ENCODE measurements at places on chromosomes 2 and 18.

GRCh38 chr18:44951748-44952147 lies 271.1 kb downstream of the SETBP1 start:
- DNase-seq = no peak

- no peak for DNase-seq
Observed at GRCh38 chr2:240917009-240917683, 11.0 kb downstream of the CROCC2 start.

- DNase-seq = peak; percentile 50
Observed at GRCh38 chr2:182642328-182642727, 73.7 kb upstream of the DNAJC10 start.

GRCh38 chr2:213171147-213171546 lies 19.7 kb upstream of the IKZF2 start:
- DNase-seq = no peak

DNA sequence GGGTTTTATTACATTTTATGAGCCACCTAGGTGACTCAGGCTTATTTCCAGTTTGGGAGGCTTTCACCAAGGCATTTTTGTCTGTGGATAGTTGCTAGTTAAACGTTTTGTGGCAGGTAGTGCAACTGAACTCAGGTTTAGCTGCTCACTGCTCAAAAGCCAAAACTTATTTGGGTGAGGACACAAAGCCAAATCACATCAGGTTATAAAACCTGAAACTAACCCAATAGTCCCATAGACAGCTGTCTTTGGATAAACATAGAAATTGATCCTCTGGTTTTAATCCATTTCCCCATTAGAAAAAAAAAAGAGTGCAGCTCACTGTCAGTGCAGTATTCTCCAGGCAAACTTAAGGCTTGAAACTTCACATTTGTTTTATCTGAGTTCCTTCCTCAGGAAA lies 362.6 kb upstream of the TFPI start:
- no peak for DNase-seq

DNA sequence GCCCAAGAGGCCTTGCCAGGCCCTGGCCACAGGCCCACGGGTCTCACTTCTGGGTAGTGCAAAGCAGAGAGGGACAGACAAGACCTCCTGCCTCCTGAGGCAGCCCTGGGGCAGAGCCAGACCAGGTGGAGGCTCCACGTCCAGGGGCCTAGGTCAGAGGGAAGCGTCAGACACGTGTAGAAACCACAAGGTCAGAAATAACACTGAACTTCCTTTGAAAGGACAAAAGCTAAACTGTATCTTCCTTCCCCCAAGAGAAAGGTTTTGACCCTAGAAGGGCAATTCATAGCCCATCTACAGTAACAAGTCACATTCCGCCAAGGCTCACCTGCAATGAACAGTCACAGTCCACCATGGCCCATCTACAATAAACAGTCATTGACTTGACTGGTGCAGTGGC lies 17.9 kb downstream of the SDC1 start:
- no peak for DNase-seq

DNA sequence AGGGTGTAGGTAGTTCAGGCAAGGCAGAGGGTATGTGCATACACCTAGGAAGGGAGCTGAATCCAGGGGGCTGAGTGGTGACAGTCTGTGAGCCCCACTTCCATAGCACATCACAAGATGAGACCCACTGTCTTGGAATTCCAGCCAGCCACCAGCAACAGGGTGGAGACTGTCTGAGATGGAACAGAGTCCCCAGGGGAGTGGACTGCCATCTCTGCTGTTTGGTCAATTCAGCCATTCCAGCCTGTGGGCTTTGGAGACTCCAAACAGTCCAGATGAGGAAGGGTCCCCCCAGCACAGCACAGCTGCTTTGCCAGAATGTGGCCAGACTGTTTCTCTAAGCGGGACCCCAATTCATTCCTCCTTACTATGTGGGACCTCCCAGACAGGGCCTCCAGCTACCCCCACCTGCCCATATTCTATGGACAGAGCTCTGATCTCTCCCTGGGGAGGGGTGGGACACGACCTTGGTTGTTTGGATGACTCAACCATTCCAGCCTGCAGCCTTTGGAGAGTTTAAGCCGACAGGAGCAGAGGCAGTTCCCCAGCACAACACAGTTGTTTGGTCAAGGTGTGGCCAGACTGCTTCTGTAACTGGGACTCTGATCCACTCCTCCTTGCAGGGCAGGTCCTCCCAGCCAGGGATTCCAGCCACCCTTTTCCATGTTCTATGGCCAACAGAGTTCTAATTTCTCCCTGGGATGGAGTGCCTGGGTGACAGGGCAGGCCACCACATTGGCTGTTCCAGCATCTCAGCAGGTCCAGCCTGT lies 178.0 kb downstream of the RND3 start:
- DNase-seq = no peak

GRCh38 chr2:98835831-98836385 lies 100.1 kb downstream of the CRACDL start:
- DNase-seq = no peak

DNA sequence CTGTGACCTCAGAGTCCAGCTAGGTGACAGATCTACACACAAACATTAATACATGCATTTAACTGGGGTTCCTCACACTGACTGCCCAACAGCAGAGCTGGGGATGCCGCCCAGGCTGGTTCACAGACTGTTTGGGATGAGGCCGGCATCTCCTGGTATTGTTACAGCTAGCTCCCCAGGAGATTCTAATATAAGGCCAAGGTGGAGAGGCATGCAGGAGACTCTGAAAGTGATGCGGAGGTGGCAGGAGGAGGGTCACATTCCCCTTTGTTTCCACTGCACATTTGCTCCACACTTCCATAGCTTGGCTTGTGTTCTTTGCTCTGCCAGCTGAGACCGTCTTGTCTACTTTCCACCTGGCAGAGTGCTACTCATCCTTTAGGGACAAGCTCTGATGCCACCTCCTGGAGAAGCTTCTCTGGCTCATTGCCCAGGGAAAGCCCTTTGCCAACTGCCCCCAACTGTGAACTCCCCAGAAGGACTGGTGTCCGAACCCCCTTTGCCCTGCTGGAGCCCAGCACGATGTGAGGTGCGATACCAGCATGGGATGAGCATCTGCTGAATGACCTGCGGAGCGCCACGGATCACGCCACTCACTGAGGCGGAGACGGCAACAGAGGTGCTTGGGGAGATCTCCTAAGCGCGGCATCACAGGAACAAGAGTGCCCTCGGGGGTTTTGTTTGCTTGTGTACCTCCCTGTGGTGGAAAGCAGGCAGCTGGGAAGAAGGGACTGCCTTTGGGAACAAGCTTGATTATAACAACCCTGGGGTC lies 88.8 kb downstream of the UXS1 start:
- no peak for DNase-seq

- no peak for DNase-seq
Observed at GRCh38 chr18:9774150-9774549, 66.0 kb downstream of the RAB31 start.

DNA sequence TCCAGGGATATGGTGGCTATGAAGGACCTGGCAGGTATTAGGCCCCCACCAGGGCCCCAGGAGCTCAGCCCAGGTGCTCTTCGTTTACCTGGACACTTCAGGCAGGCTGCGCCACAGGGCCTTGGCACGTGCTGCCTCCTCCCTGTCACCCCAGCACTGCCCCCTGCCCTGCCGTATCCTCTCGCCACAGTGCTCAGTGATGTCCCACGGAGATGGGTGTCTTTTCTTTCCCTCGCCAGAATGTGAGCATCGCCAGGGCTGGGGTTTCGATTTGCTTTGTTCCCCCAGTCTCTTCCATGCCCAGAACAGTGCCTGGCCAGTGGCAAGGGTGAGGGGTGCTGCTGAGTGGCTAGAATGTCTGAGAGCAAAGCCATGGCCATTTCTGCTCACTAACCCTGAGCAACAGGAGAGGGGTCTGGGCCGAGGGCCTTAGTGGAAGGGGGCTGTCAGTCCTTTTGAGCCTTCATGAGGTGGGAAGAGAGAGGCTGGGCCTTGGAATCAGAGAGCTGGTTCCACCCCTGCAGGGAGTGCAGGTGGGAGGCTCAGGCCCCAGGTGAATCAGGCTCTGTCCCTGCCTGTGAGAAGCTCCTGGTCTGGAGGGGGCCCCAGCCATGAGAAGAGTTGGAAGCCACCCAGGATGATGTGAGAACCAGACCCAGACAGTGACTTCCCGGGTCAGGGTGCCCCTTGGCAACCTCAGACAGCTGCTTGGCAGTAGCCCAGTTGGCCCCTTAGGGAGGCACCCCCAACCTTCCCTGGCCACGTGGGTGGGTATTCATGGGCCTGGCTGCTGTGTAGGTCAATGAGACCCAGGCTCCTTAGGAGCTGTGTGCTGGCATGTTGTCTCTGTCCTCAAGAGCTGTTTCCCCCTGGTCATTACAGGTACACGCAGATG lies 129.9 kb upstream of the HS6ST1 start:
- no peak for DNase-seq

DNA sequence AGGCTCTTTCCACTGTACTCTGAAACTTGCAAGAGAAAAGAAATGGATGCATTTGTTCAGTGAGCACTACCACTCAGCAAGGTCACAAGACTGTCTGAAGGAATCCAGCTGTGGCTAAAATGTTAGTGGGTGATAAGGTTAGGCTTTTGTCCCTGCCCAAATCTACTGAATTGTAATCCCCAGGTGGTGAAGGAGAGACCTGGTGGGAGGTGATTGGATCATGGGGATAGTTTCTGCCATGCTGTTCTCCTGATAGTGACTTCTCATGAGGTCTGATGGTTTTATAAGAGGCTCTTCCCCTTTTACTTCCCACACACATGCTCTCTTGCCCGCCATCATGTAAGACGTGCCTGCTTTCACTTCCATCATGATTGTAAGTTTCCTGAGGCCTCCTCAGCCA lies 68.2 kb downstream of the ZNF385B start:
- no peak for DNase-seq

DNA sequence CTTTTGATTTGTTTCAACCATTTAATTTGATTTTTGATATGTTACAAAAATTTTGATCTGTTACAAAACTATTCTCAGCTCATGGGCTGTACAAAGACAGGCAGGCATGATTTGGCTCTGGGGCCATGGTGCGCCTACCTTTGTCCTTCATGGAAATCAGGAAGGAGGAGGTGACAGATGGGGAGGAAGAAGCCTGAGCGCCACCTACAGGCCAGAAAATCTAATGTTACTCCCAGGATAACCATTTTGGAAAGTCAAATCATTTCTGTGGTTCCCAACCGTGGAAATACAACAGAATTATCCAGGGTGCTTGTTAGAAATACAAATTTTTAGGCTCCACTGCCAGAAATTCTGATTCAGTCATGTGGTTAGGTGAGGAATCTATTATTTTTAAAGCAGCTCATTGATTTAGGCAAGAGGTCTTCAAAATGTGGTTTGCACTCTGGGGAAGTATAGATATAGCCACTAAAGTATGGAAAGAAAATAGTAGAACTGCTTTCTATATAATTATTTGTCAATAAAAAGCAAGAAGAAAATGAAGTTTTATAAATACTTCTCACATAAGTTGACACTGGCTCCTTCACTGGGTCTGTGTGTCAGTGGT lies 93.9 kb downstream of the EVA1A start:
- peak; percentile 56 for DNase-seq

DNA sequence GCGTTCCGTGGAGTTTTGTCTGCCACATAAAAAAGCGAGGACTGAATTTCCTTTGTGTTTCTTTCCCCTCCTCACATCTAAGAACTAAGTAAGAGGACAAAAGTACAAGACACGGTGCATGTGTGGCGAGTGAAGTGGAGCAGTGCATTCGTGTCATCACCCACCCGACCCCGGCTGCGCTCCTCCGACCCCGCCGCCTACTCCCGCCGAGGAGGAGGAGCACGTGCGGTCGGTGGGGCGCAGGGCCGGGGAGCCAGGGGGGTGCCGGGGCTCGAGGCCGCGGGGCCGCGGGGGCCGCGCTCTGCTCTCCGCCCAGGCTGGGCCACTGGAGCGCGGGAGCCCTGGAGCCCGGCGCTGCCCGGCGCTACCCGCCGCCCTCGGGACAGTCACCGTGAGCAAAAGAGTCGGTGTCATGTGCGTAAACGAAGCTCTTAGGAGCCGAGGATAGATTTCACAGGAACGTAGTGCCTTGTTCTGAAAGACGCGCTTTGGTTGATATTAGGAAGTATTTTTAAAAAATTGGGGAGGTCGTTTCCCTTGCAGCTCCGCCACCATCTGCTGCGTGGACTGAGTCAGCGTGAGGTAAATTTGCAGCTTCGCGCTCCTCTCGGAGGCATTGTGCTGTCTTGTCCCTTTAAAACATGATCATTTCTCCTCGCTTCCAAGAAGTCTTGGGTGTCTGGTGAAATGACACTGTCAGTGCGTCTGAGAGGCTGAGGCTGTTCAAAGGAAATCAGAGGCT lies 11.0 kb downstream of the TBR1 start:
- peak; percentile 60 for DNase-seq

- no peak for DNase-seq
Observed at GRCh38 chr2:135615404-135615803, 84.1 kb downstream of the R3HDM1 start.

DNA sequence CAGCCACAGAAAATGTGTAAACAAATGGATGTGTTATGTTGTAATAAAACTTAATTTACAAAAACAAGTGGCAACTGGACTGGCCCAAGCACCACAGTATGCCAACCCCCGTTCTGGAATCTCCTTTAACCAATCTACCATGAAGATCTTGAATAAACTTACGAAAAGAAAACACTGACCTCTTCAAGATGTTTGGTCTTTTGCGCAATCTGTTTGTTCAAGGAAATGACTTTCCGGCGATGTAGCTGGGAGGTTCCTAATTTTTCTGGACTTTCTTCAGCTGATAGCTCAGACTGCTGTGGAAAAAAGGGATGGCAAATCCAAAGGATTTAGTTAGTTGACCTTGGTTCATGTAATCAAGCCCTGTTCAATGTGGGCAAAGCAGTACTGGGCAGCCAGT lies 55.7 kb downstream of the CCDC93 start:
- peak; percentile 78 for DNase-seq

GRCh38 chr2:186544255-186544675 lies 45.6 kb upstream of the ITGAV start:
- peak; percentile 84 for DNase-seq

GRCh38 chr18:21267400-21267799 lies 25.4 kb downstream of the GREB1L start:
- no peak for DNase-seq

DNA sequence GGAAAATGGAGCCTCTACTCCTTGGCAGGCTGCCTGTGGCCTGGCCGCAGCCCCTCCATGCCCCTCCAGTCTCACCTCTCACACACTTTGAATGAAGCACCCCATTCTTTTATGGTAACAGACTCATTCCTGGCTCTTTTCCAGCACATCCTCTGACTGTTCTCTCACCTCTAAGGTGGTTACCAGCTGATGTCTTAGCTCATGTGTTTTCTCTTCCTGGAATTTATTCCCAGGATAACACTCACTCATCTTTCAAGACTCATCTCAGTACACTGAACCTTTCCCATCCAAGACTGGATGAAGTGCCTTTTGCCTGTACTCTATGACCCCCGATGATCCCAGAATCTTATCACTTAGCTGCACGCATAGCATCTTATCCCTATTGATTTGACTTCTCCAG lies 50.6 kb downstream of the SLC9A4 start:
- no peak for DNase-seq

DNA sequence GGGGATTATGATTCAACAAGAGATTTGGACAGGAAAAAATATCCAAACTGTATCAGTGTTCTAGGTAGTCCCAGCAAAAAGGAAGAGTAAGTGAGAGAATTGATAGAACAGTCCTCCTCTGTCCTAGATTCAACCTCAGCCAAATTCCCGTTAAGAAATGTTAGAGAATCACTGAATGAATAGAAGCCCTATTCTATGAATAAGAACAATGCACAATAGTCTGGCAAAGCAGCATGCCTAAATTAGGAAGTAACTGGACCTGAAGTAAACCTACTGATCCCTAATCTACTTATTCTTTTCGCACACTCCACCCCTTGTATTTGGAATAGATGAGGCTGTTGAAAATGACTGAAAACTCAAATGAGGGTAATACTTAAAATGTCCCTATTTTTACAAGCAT lies 1665.5 kb downstream of the LRP1B start:
- no peak for DNase-seq

GRCh38 chr2:54048117-54048785 lies 67.2 kb upstream of the ACYP2 start:
- DNase-seq = no peak

GRCh38 chr2:195570329-195570728 lies 86.7 kb upstream of the SLC39A10 start:
- no peak for DNase-seq
